Activated T-cell treated with anti-CD3 and anti-CD28 coated beads, Interleukin-2, amount 50 U/mL, for 1 hour (primary cell): ENCODE measurements at places on chromosomes 2 and 18.

- DNase-seq = no peak
Measured at GRCh38 chr2:212730994-212731393, 192.4 kb upstream of the ERBB4 start.

GRCh38 chr2:189115126-189115525 lies 64.4 kb downstream of the COL5A2 start:
- DNase-seq = no peak

GRCh38 chr2:181317511-181317910 lies 139.7 kb upstream of the ITGA4 start:
- DNase-seq = no peak

DNA sequence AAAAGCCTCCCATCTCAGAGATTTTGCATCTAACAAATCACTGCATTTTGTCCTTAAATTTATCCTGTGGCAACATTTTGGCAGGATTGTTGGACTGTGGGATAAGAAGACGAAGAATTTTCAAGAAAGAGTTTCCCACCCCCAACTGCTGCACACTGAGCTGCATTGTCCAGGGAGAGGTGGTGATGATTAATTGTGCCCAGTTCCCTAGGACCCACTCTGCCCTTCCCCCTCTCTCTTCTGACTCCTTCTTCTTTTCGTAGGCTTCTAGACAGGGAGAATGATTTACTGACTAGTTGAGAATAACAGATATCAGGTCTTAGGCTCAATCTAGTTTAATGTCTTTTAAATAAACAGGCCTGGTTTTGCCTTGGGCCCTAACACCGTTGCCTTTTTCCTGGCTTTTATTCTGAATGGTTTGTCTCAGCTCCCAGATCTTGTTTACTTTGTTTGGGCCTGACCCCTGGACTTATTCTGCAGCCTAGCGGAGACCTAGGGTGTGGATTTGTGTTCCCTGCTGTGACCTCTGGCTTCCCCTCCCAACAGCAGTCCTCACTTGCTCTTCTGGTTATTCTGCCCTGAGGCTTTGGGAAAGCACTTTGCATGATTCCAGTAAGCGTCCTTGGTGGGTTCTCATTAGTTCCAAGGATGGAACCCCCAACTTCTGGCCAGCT lies 233.3 kb downstream of the INSIG2 start:
- DNase-seq = no peak

DNA sequence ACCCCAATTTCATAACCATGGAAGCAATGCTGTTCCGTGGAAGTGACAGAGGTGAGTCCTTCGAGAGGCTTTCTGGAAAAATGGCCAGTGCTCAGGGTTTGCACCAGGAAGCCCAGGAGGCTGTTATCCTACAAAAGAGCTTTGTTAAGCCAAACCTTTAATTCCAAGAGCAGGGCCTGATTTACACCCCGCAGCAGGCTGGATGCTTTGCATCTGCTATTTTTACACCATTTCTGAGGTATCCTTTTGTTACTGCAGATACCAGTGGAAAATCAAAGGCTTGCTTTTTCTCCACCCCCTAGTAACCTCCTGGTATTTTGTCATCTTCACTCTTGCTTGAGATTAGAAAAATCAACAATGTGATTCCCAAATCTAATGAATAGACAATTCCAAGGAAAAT lies 380.6 kb downstream of the SOX11 start:
- no peak for DNase-seq

DNA sequence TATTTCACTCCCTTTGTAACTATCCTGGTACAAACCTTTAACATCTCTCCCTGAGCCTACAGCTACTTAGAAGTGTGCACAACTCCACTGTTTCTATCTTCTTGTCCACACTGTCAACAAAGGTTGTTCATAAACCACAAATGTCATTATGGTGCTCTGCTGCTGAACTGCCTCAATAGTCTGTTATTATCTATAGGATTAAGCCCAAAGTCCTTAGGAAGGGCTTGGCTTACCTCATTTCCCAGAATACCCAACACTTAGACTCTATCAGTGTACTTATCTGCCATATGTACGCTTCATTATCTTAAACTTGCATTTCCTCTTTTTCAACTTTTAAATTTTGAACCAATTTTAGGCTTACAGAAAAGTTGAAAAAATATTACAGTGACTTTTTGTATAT lies 94.2 kb downstream of the HNMT start:
- DNase-seq = no peak

DNA sequence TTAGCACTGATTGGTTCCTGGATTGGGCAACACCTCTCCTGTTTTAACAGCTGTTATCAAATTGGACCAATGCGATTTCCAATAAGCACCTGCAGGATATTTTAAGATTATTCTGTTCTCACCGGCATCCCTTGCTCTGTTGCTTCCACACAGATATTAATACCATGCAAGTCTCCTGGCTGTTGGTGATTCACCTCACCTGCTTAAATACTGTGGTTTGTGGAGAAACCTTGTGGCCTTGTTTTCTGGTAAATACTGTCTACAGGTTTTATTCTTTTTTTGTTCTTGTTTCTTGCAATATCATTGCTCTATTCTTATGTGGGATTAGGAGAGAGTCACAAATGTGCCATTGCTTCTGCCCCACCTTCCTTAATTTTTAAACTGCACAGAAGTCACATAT lies 448.1 kb upstream of the NXPH2 start:
- DNase-seq = no peak

DNA sequence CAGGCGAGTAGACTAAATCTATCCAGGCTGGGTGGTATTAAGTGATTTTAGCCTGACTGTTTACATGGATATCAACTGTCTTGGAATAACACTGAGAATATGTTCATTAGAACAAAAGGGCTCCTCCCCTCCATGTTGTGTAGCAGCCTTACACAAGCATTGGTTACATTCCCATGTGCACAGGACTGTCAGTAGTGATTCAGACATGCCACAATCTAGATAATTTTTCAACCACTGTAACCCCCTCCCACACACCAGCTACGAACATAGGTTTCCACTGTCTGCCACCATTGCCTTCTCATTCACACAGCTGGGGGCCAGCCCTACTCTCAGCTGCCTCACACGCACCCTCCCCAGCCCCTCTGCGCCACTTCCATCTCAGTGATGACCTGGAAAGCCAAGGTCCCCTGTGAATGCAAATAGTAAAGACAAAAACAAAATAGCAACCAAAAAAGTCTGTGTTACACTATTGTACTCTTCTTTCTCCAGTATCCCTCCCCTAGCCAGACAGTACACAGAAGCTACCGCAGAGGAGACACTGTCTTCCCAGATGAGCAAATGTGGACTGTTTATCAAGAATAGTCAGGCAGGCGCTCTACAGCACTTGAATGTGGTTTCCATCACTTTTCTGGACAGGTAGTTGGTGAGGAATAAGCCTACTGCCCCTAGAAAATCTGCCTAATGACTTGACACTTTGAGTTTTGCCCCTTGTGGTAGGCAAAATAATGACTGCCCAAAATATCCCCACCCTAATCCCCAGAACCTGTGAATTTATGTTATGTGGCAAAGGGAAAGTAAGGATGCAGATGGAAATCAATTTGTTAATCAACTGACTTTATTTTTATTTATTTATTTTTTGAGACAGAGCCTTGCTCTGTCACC lies 27.9 kb upstream of the TYMS start:
- no peak for DNase-seq
